Right ventricle myocardium superior (tissue), 1 donor: ENCODE measurements at places on chromosomes 2 and 18. TPM values are rescaled to one million over a fixed set of nuclear protein-coding genes. Genes with fewer than 3 reads are reported as not detected.

DNA sequence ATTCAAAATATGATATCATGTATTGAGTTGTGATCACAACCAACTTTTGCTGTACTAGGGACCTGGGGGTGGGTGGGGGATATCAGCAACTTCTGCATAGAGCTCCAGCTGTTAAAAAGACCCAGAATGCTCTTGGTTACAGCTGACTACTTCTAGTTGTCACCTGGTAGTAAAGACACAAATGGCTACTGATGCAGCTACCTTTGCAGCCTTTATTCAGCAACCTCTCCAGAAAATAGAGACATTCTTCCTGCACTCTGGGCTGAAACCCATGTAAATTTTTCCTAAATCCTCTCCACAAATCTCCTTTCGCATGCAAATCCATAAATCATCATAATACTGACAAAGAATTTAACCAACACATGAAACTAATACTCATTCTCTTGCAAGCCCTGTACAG is 238.3 kb downstream of the TCF4 start:
- DNase-seq, result no peak

DNA sequence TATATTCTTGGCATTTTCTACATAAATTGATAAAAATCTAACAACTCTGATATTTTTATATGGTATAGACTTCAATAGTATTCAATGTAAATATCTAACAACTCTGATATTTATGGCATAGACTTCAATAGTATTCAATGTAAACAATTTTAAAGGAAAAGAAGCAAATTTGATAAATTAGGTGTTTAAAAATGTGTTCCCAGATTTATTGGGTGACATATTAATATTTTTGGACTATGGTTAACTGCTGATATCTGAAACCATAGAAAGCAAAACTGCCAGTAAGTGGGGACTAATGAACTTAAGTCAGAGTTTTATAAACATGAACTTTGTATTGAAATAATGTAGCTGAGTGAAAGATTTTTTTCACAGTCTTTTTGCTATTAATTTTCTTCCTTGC is 1576.0 kb upstream of the DDX18 start:
- DNase-seq, result no peak

GRCh38 chr18:54675076-54675475 is 84.0 kb downstream of the DYNAP start:
- no peak for DNase-seq

GRCh38 chr2:111688482-111688881 is 195.5 kb downstream of the ANAPC1 start:
- DNase-seq, result no peak

DNA sequence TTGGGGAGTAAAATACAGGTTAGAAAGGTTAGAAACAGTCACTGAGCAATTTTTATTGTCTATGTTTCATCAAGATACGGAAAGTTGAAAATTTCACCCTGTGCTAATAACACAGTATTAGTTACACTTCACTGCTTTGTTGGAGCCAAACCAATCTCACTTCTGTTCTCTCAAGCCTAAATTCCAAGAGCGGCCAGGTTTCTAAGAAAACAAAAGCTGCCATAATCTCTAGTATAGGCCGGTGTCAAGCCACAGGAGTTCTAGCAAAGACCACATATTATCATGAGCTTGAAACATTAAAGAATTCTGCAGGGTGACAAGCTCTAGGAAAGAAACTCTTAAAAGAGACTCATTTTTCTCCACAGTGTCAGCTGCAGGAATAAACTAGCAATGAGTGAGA is 128.7 kb downstream of the TXNL1 start:
- DNase-seq, result no peak

- peak; percentile 53 for DNase-seq
Measured at GRCh38 chr2:10091182-10091888, 11.1 kb upstream of the CYS1 start.

DNA sequence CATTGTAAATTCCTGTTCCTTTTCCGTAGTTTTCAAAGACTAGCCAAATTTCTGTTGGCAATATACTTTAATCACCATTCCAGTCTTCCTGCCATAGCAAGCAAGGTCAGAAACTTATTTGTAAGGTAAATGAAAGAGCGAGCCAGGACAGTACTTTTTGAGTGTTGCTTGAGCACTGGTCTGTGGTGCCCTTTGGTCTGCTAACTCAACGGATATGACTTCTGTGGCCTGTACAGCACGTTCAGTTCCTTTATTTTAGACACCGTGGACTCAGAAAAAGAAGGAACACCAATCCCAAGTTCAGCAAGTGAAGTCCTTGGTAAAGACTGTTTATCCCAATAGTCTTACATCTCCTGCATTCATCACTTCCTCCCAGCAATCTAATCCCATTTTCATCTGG is 166.3 kb downstream of the MYO1B start:
- DNase-seq, result no peak

- DNase-seq, result no peak
Measured at GRCh38 chr2:158011055-158011771, 90.5 kb upstream of the UPP2 start.

GRCh38 chr2:112582314-112582746 is 2.1 kb upstream of the CHCHD5 start:
- DNase-seq, result no peak

DNA sequence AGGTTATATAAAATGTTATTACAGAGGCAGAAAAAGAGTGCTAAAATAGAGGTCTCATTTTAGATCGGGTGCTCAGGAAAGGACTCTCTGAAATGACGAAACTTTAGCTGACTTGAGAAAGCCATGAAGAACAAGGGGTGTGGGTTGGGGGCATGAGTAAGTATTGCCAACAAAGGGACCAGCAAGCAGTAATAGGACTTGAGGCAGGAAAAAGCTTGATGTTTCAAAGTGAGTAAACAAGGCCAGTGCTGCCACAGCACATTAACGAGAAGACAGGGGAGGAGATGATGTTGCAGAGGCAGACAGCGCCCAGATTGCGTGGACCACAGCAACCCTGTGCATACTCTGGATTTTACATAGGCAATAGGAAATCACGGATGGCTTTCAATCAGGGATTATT is 318.8 kb downstream of the ZEB2 start:
- DNase-seq, result no peak

DNA sequence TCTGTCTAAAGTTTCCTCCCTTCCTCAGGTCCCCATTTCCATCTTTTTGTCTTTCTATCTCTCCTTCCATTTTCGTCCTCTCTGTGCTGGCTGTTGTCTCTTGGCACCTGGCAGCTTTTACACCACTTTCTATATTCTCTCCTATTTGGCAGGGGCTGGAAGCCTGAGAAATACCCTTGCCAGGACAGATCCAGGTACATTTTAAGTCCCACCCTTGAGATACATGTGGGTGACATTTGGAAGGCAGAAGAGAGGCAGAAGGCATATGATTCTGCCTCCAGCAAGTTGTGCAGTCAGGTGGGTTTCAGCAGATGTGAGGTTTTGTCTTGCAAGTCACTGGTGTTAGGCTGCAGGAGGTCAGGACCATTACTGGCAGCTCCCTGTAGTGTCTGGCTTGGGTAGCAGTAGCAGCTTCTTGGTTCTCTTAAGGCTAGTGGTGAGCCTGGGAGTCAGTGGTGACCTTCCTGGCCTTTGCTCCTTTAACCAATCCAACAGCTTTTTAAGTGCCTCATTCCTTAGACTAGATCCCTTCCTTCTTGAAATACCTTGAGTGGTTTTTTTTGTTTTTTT is 90.1 kb downstream of the CAPN13 start:
- DNase-seq, result no peak

DNA sequence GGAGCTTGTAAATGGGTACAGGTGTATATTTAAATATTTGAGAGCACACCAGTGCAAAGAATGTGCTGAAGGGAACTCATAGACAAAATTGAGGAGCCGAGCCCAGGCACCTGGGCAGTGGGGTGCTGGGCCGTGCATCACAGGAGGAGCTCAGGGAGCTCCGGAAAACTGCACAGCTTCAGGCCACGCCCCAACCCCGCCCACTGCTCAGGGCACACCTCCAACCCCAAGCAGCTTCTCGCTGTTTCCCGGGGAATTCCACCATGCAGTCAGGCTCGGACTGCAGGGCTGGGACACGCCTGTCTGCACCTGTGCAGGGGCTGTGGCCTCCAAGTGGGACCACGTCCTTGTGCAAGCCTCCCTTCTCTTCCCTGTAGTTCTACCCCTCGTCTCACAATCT is 243.0 kb downstream of the HDAC4 start:
- DNase-seq, result no peak

GRCh38 chr2:178860551-178860950 is 53.3 kb upstream of the TTN start:
- no peak for DNase-seq

GRCh38 chr2:226963528-226963927 is 127.7 kb downstream of the RHBDD1 start:
- no peak for DNase-seq

- no peak for DNase-seq
Measured at GRCh38 chr2:16972276-16972675, 306.6 kb upstream of the CYRIA start.

DNA sequence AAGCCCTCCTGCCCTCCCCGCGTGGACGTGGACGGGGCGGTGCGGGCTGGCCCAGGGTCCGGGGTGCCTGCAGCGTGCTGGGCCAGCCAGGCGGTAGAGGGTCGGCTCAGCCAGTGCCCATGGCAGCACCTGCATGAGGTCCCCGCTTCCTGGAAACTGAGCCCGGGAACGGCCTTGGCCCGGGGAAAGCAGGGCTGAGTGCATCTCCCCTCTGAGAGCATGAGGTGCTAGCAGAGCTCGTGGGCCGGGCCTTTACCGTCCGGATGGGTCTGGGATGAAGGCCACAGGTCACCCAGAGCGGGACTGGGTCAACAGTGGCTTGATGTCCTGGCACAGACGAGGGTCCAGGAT is 39.8 kb downstream of the TSHZ1 start:
- no peak for DNase-seq

GRCh38 chr18:2657788-2658458 is 2.4 kb downstream of the SMCHD1 start:
- no peak for DNase-seq

DNA sequence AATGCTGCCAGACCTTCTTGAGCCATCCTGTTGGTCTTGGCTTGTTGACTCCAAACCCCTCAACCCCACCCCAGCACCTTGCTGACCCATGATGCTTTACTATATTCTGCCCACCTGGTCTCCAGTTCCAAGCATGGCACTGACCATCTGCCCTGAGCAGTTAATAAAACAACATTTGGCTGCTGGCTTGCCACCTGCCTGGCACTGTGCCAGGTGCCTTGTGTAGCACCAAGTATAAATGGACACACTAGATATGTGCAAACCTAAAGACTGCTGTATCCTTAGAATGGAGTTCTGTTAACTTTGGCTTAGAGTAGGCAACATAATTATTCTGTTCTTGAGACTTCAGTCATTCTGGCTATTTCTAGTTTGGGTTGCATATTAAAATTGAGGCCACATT is 91.4 kb downstream of the ACSL3 start:
- DNase-seq, result no peak

DNA sequence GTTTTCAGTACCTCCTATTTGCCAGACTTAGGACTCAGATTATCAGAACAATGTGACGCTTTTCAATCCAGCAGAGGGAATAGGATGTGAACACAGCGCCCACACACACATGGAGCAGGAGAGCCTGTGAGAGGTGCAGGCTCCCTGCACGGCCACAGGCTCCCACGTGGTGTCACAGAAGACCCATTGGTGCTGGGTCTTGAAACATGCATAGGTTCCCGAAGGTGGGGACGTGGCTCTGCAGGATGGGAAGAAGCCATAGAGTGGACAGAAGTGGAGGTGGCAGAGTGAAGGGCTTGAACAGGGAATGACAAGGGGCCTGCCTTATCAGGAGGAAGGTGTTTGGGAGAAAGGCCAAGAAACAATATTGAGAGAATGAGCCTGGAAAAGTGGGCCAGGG is 78.5 kb upstream of the BCL2L11 start:
- no peak for DNase-seq

DNA sequence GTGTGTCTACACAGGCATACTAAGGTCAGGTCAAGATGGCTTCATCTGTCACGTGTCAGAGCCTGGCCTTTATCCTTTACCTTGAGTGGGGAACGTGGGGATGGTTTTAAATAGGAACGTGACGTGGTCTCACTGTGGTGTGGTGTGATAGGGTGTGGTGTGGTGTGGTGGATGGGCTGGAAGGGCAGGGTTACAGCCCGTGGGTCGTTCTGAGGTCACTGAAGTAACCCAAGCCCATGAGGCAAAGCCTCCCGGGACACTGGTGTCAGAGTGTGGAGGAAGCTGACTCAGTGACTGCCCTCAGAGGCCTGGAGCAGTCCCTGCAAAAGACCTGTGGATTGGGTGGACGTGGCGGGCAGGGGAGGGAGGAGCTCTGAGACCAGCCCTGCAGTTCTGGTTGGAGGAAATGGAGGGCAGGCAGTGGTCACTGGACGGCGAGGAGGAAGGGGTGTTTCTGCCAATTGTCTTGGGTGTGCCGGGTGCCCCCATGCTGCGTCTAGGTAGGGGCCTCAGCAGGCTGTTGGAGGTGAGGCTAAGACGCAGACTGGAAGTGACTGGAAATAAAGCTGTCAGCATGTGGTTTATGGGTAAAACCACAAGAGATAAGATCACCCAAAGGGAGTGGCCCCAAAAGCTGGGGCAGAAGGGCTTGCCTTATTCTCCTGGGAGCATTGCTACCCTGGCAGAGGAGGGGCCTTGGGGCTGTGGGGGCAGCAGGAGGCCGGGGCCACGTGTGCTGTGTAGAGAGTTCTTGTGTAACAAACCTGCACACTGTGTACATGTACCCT is 84.8 kb downstream of the SH3RF3 start:
- DNase-seq, result no peak

- DNase-seq, result no peak
Measured at GRCh38 chr2:162747021-162747420, 91.5 kb downstream of the KCNH7 start.

FHOD3 gene
- 317 TPM for total RNA-seq

MTLN gene
- 193 TPM for total RNA-seq

PLEKHH2 gene
- 1.2 TPM for total RNA-seq

ESPNL gene
- total RNA-seq, result not detected

CABLES1 gene
- 3.3 TPM for total RNA-seq

CD8B gene
- 0.46 TPM for total RNA-seq
